ENCODE measurements at places on chromosomes 7 and 10. TPM values are rescaled to one million over a fixed set of nuclear protein-coding genes. Genes with fewer than 3 reads are reported as not detected.

- no peak for DNase-seq
Measured at GRCh38 chr7:29053105-29053872, 93.0 kb downstream of the CPVL start.

- no peak for DNase-seq
Measured at GRCh38 chr10:118358327-118358726, 16.2 kb upstream of the FAM204A start.

DNA sequence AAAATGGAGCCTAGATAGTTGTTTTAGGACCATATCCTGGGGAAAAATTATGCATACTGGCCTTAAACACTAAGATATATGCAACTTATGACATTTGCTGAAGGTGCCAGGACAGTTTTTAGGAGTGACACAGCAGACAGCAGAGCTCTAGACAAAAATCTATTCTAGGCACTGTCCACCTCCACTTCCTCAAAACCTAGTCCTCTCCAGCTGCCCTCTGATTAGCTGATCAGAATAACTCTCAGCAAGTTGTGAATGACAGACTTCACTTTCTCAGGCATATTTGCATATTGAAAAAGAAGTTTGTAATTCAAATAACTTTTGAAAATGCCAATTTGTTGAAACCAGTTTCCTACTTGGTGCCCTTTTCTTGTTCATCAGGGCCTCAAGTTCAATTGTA lies 152.3 kb upstream of the STEAP4 start:
- no peak for DNase-seq

The GCC1 gene
- 72.8 TPM for total RNA-seq

The IGFBP3 gene
- 7.8 TPM for total RNA-seq

DNA sequence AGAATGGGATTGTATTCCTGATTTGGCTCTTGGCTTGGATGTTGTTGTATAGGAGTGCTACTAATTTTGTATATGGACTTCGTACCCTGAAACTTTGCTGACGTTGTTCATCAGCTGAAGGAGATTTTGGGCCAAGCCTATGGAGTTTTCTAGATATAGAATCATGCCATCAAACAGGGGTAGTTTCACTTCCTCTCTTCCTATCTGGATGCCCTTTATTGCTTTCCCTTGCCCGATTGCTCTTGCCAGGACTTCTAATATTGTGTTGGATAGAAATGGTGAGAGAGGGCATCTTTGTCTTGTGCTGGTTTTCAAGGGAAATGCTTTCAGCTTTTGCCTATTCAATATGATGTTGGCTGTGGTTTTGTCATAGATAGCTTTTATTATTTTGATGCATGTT lies 92.3 kb downstream of the CCDC7 start:
- DNase-seq: no peak

- peak; percentile 60 for DNase-seq
Measured at GRCh38 chr7:32879460-32879859, 12.1 kb downstream of the KBTBD2 start.

Data from bronchial epithelial cell (primary cell).